Caco-2 (cell line): ENCODE measurements at places on chromosomes 12 and 14. TPM values are rescaled to one million over a fixed set of nuclear protein-coding genes. Genes with fewer than 3 reads are reported as not detected.

GRCh38 chr14:105411017-105411941, 8.3 kb upstream of the MTA1 start:
- peak; percentile 65 for DNase-seq

- DNase-seq = no peak
Measured at GRCh38 chr14:42532194-42532593, 925.5 kb downstream of the LRFN5 start.

DNA sequence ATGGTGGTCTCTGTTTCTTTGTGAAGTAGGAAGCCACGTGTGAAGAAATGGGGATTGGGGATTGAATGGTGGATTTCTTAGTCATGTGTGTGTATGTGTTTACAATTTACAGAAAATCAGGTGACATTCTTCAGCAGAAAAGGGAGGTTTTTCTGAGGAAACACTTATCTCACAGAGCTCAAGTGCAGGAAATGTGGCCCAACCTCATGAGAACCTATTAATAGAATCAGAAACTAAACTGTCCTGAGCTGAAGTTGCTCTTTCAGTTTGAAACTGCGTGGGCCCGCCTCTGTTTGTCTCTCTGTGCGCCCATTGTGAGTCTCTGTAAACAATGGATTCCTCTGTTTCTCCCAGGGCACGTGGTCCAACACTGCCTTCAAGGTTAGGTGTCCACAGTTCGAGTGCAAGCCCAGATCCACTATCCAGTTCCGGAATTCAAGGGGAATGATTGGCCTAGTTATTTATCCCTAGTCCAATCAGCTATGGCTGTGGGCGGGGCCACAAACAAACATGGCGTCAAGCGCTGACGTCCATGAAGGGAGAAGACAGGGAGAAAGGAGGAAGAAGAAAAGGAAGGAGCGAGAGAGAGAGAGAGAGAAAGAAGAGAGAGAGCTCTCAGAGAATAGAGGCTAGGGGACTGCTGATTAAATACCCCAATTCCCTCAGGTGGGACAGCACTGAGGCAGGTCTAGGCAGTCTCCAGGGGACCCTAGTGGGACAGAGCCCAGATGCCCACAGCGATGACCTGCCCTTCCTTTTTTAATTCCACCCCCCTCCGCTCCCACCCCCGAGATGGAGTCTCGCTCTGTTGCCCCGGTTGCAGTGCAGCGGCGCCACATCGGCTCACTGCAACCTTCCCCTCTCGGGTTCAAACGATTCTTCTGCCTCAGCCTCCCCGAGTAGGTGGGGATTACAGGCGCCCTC, 31.4 kb upstream of the C12orf76 start:
- no peak for DNase-seq

The RNF212B gene
- not detected in 2 replicates for total RNA-seq
